ENCODE measurements at places on chromosomes 5 and 9. TPM values are rescaled to one million over a fixed set of nuclear protein-coding genes. Genes with fewer than 3 reads are reported as not detected.

The KCNMB1 gene
- 0.57 TPM for polyA plus RNA-seq

The DDX4 gene
- polyA plus RNA-seq = not detected

The BTNL8 gene
- not detected for polyA plus RNA-seq

The APBA1 gene
- polyA plus RNA-seq = 6.7 TPM

The FAM169A gene
- 0.76 TPM for polyA plus RNA-seq

GRCh38 chr5:42429694-42430093 lies 6.5 kb downstream of the GHR start:
- no peak for DNase-seq

- DNase-seq = no peak
Measured at GRCh38 chr9:26888271-26888670, 4.3 kb downstream of the CAAP1 start.

DNA sequence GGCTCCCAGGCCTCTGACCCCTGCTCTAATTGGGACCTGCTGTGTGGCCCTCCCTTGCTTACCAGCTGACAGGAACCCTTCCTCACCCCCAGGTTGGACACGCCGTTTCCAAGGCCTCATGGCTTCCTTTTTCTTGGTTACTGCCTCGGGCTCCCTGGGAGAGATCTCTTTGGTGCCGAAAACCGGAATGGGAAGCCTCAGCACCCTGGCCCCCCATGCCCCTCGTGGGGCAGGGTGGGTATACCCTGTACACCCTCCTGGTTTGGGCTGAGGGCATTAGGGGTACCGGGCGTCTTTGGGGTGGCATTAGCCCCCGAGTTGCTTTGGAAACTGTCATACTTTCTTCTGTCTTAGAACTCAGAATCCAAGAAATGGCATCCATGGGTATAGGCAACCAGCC lies 10.1 kb upstream of the LRRC14B start:
- no peak for DNase-seq

DNA sequence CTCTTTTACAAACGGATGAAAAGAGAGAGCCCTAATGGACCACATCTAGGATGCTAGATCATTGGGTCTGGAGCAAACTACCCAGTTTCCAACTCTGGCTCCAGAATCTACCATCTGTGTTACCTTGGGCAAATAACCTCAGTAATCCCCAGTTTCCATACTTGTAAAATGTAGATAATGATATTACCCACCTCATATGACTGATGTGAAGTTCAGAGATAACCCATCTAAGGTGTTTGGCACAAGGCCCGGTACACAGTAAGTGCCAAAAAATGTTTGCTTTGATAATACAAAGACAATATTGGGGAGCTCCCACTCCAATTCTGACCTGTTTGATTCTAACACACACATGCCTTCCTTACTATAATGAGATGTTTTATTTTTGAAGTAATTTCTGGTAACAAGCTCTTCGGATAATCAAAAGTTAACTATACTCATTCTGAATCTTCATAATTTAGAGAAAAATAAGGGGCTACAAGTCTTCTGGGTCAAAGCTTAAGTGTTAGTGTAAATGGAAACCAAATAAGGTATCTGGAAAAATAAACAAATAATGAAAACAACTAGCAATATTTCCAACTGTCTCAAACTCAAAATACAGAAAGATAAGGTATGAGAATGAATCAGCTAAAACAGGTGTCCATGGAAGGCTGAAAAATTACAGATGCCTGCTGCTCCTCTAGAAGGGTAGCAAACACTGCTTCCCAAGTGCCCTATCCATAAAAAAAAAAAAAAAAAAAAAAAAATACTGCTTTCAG lies 30.4 kb downstream of the ELL2 start:
- no peak for DNase-seq

GRCh38 chr5:155460501-155460931 lies 447.0 kb downstream of the KIF4B start:
- no peak for DNase-seq

DNA sequence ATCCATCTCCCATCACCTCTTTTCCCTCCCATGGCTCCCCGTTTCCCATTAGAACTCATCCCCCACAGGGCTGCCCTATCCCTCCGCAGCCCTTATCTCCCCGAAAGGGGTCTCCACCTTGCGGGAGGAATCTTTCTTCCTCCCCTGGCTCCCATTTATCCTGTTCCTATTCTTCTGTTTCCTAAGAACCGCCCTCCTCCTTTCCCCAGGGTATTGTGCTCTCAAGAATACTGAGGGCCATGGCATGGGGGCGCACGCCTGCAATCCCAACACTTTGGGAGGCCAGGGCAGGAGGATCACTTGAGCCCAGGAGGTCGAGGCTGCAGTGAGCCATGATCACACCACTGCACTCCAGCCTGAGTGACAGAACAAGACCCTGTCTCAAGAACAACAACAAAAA lies 665 bp downstream of the CD72 start:
- no peak for DNase-seq

DNA sequence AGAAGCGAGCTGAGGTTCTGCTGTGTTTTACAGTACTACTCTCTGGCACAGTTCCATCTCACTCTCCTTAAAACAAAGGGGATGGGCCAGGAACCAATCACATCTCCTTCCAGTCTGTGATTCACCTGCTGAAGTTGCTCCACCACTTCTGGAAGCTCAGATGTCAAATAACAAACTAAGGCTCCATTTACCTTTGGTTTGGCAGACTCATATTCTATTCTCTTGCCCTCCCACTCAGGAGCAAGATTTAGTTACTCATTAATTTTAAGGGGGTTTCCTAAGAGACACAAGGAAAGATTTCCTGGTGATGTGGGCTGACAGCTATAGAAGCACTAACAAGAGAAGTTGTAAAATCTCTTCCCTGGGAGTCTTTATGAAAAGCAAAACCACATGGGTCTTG lies 37.8 kb upstream of the KIF2A start:
- no peak for DNase-seq

DNA sequence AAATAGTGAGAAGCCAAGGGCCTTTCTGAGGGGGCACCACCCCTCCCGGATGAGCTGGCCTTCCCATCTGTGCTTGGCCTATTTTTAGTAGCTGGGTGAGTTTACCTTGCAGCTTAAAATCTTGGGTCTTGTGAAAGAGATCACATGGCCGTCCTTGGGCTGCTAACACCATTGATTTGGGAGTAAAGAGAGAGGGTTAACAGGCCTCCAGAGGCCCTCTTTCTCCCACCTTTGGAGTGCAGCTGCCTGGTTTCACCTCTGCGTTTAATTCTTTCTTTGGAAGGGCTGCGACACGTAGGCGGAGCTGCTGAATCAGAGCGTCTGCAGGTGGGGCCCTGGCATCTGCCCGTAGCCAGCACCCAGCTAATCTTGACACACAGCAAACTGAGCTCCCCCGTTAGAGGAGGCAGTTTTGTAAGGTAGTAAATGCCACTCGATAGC lies 12.8 kb downstream of the OLFM1 start:
- no peak for DNase-seq

DNA sequence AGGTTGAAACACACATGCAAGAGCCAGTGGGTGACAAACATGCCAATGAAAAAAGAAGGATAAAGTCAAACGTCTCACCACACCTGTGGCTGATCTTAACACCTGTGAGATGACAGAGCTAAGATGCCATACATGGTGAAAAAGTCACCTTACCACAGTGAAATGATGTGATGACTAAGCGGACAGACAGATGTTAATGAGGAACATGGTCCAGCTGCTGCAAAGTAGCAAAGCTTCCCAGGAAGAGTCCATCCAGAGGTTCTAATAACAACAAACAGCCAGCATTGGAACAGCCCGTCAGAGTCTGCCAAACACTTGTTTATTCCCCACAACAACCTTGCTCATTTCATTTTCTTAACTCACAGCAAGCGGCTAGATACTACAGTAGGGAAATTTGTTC lies 1.9 kb downstream of the KIAA1191 start:
- no peak for DNase-seq

DNA sequence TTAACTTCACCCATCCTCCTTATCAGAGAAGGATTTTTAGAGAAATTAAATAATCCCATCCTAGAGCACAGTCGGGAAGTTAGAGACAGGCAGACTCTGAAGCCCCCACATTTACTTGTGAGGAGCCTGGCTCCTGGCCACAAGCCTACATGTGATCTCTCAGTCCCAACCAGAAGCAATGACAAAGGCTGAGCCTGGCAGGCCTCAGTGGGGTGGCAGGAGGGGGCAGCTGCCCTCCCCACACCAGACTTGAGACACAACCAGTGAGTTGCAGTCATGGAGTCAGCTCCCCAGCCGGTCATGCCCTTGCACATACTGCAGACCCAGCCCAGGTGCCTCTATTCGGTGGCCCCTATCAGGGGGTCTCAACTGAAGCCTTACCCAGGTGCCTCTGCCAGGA lies 11.0 kb downstream of the NAIF1 start:
- no peak for DNase-seq

DNA sequence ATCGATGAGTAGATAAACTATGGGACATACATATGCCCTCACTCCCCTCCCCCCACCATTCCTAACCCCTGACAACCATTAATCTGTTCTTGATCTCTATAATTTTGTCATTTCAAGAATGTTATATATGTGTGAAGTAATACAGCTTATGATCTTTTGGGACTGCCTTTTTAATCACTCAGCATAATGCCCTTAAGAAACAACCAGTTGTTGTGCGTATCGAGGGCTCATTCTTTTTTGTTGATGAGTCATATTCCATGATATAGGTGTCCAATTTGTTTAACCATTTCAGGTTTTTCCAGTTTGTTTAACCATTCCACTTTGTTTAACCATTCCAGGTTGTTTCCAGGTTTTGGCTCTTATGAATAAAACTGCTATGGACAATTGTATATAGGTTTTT lies 75.6 kb downstream of the ARHGEF28 start:
- no peak for DNase-seq

GRCh38 chr5:133245191-133246052 lies 193.6 kb downstream of the HSPA4 start:
- DNase-seq = no peak

GRCh38 chr5:54438620-54439389 lies 16.7 kb upstream of the HSPB3 start:
- DNase-seq = no peak

GRCh38 chr5:9332026-9332425 lies 213.8 kb downstream of the SEMA5A start:
- no peak for DNase-seq
